ENCODE measurements at places on chromosomes 5 and 9. TPM values are rescaled to one million over a fixed set of nuclear protein-coding genes. Genes with fewer than 3 reads are reported as not detected.
A peak's percentile ranks its signal among the peaks of the same experiment; 100 is the strongest.

- DNase-seq = no peak
Measured at GRCh38 chr5:170584450-170585058, 80.7 kb downstream of the KCNIP1 start.

- no peak for DNase-seq
Measured at GRCh38 chr5:6787941-6788340, 74.7 kb downstream of the TENT4A start.

DNA sequence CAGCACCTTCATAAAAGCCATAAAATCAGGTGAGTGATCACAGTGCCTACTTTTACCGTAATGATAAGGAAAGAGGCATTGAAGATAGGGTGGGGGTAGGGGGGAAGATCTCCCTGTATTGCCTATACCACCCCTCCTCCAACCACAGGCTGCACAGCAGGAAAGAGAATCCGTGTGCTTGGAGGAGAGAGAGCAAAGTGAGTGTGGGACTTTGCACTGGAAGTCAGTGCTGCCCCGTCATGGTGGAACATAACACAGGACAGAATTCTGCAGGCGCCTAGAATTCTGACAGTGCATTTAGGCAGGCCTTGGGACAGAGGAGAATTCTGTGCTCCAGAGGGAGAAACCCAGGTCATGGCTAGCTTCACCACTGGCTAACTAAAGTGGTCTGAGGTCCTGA lies 3.5 kb upstream of the C5 start:
- peak; percentile 29 for DNase-seq

The PAEP gene
- not detected for polyA plus RNA-seq

The FRRS1L gene
- 3.0 TPM for polyA plus RNA-seq

DNA sequence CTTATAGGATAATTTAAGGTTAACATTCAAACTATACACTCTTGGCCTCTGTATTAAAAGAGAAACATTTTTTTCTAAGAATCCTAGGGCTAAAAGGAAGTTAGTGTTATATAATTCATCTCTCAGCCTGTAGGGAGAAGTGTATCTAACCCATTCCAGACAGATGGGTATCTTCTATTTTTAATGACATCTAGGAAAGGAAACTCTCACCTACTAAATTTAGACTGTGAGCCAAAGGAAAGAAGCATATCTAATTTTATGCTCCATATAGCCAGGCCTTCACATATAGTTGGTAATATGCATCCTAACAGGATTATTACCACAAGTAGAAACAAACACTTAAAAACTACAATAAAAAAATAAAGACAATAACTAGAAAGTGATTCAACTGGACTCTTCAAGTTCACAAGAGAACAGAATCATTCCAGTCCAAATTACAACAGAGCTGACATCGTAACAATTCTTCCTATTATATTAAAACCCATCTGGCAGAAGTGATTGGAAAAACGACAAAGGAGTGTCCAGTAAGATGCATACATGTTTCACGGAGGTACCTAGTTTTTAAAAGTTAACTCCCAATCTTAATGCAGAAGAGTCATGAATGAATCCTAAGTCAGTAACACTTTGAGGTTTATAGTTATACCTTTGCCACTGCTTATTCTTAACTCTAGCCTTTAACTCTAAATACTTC lies 39.4 kb downstream of the SCAI start:
- DNase-seq = no peak

GRCh38 chr5:75574791-75575190 lies 36.5 kb upstream of the ANKDD1B start:
- DNase-seq = no peak

The TAL2 gene
- polyA plus RNA-seq = 0.47 TPM

GRCh38 chr5:147522435-147522834 lies 12.6 kb upstream of the DPYSL3 start:
- no peak for DNase-seq

DNA sequence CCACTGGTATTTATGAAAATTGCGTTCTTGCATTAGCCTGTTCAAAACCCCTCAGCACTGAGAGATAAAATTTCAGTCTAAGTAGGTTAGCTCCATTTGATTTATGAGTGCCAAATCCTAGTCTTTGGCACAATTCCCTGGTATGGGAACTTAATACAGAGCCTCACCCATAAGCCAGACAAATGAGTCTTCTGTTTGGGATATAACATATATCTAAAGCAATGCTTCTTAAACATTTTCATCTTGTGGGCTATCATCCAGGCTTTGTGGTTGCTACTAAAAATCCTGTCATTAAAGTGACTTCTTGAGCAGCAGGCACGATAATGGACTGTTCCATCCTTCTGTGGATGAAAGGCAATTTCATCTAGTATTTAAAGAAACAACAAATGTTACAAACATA lies 419.5 kb upstream of the ACTBL2 start:
- DNase-seq = no peak

DNA sequence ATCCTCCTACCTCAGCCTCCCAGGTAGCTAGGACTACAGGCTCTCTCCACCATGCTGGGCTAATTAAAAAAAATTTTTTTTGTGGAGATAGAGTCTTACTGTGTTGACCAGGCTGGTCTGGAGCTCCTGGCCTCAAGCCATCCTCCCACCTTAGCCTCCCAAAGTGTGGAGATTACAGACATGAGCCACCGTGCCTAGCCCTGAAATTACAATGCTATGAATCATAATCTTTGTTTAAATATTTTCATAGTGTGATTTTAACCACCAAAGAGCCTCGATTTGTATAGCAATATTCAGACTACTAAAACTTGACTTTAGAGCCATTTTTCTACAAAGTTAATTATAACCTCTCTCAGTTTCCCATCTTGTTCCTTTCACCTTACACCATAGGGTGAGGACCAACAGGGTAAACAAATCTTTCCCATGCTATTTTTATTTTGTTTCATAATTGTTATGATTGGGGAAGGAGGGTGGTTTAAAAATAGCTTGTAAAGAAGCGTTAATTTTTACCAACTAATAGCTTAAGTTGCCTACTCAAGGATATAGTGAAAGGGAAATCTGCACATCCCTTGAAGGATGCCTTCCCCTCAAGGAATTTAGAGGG lies 32.7 kb downstream of the UBE2D2 start:
- DNase-seq = no peak

The SPINK6 gene
- polyA plus RNA-seq = not detected

- DNase-seq = no peak
Measured at GRCh38 chr9:93597871-93598646, 21.7 kb downstream of the PHF2 start.

The C9orf152 gene
- 1.3 TPM for polyA plus RNA-seq

DNA sequence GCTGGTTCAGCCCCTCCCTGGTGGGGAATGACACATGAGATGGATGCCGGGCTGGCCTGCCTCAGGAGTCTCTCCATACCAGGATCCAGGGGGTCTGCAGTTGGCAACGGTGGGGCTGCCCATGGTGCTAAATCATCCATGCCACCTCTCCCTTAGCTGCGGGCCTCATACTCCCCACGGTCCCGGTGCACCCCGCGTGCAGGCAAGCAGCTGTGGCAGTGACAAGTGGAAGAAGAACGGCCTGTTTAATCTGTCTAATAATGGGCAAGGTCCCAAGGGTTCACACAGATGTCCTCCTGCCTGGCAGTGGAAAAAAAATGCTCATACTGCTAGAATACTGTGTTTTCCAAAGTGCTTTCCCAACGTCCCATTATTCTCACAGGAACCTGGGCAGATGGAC lies 196.9 kb upstream of the PANK3 start:
- DNase-seq = no peak

- no peak for DNase-seq
Measured at GRCh38 chr9:99004115-99004514, 60.4 kb downstream of the COL15A1 start.

The NUTM2F gene
- 0.11 TPM for polyA plus RNA-seq

The BTNL3 gene
- not detected for polyA plus RNA-seq

GRCh38 chr5:68478301-68479095 lies 262.9 kb downstream of the PIK3R1 start:
- no peak for DNase-seq

- DNase-seq = no peak
Measured at GRCh38 chr9:78539904-78540303, 243.0 kb downstream of the PSAT1 start.

DNA sequence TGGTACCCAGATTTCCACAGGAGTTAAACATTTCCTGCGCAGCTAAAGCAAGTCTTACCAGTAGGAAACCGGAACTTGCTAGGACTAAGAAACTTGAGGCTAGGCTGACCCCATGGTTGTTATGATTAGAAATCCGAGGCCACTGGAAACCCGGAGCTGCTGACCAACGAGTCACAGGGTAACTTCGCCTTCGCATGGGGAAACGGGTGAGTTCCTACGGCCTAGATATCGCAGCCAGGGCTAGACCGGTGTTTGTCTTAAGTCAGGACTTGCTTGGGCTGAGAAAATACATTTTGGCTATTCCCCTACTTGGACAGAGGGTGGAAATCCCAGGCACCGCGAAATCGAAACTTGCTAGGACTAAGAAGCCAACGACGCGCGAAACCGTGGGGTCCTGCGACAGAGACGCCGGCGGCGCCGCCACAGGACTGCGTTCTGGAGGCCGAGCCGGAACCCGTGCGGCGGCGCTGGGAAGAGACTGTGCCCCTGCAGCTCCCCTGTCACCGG lies 1.6 kb upstream of the ANXA2R start:
- DNase-seq = peak; percentile 40

The SHLD3 gene
- polyA plus RNA-seq = 2.3 TPM

DNA sequence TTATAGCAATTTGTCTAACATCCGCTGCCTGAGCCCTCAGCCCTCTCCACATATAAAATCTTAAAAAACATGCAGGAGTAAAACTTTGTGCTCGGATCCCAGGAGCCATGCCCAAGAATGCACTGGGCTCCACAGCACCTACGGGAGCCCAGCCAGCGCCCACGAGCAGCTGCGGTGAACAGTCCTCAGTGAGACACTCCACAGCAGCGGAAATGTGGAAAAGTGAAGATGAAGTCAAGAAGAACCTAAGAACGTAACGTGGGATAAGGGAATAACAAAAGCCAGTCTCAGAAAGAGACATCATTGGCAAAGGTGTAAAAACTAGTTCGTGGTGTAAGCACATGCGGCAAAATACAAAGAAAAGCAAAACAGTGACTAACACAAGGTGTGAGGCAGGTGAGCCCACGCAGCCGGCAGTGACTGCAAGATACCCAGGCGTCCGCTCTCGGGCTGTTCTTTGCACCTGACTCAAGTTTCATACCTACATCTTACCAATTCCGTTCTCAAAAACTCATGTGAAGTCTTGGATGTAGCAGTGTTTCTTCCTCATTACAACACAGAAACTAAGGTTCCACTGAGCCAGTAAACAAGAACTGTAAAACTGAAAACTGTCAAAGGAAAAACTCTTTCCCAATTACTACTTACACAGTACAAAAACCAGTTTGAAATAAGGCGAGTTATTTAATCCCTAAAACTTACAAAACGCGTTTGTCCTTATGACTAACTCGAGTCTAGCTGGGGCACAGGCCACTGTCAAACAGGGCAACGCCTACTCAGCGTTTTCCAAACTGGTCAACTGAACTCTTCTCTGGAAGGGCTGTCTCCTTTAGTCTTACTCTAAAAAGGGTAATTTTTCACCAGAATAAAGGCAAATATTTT lies 1.7 kb downstream of the CAMSAP1 start:
- DNase-seq = no peak

DNA sequence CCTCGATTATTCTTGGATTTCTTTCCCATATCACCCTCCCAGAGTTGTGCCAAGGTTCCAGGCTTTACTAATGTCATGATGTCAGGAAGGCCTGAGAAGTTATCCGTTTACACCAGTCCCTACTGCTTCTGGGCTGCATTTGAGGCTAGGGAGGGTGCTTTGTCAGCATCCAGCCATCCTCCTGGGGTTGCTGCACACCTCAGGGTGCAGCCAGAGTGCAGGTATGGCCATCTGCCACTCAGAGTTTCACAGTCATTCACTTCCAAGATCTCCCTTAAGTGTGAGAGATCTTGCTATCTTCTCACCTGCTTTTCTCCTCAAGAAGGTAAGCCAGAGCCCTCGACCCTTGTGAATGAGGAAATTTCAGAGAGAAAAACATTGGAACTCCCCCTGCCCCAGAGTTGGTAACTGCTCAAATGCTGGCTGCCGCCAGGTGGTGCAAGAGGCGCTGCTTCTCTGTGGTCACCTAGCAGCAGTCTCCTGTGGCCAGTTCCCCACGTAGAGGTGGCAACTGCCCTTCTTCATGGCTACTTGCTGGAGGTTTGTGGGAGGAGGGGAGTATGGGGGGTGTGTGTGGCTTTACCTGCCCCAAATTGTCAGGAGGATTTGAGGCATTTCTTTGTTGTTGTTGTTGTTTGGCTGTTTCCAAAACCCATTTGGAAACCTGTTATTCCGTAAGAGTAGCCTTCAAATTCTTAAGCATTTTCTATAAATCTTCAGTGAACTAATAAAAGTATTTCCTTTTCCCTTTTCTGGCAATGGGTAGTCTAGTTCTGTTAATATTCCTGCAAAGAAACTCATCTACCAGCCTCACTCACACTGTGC lies 259.6 kb upstream of the DMRT1 start:
- no peak for DNase-seq

The CDC25C gene
- polyA plus RNA-seq = 0.09 TPM

- peak; percentile 67 for DNase-seq
Measured at GRCh38 chr5:138952962-138953361, 77.8 kb upstream of the LRRTM2 start.

- DNase-seq = no peak
Measured at GRCh38 chr5:4079831-4080230, 484.2 kb downstream of the IRX1 start.

DNA sequence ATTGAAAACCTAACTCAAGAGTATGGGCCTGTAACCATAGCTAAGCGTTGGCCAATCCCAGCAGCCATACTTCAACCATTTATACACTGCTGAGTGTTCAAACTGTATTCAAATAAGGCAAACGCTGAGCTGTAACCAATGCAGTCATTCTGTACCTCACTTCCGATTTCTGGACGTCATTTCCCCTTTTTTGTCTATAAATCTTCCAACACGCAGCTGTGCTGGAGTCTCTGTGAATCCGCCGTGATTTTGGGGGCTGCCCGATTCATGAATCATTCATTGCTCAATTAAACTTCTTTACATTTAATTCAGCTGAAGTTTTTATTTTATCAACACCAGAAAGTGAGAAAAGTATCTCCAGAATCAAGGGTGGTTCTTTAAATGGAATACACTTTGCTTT lies 31.7 kb downstream of the MTX3 start:
- no peak for DNase-seq

The RECK gene
- polyA plus RNA-seq = 1.4 TPM

The AQP3 gene
- polyA plus RNA-seq = 18.3 TPM

- DNase-seq = no peak
Measured at GRCh38 chr9:109166171-109166770, 778 bp downstream of the FRRS1L start.

The ADAMTS16 gene
- 0.42 TPM for polyA plus RNA-seq

- no peak for DNase-seq
Measured at GRCh38 chr9:129640871-129641749, 841 bp downstream of the ASB6 start.

The NTNG2 gene
- polyA plus RNA-seq = 1.5 TPM

The NAIP gene
- 12.9 TPM for polyA plus RNA-seq
